ENCODE measurements at places on chromosomes 3 and 15. TPM values are rescaled to one million over a fixed set of nuclear protein-coding genes. Genes with fewer than 3 reads are reported as not detected.

DNA sequence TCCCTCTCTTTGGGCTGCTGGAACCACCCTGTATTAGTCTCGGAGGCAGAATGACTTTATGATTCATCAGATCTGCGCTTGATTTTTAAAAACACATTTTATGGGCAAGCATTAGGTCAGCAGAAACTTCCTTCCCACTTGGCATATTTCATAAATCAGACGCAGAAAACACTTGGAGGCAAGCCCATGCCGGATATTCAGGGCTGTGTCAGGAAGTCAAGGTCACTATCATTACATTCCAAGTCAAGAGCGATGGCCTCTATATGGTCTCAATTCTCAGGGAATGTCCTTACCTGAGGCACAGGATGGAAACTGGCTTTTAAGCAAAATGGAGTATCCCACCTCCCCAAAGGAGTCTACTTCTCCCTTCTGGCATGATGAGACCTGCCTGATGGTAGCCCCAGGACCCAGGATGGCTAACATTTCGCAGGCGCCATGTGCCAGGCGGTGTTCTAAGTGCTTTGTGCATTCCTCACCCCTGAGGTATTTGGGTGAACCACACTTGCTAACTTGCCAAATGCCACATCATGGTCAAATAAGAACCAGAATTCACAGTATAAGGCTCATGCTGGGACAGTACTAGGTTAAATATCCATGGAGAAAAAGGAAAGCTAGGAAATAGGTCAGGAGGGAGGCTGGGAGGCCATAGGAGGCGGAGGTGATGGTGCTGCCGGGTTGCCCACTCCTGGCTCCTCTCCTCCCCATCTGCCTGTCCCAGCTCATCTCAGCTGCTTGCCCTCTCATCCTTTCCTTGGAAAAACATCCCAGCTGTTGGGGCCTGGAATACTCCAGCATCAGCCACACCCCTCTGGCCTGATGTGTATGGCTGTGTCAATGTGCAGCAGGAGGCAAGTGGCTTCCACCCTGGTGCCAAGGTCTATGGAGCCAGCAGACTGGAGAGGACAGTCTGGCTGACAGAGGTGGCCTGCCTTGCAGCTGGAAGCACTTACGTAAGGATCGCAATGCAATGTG is 18.8 kb downstream of the BCL2L10 start:
- DNase-seq, result no peak

DNA sequence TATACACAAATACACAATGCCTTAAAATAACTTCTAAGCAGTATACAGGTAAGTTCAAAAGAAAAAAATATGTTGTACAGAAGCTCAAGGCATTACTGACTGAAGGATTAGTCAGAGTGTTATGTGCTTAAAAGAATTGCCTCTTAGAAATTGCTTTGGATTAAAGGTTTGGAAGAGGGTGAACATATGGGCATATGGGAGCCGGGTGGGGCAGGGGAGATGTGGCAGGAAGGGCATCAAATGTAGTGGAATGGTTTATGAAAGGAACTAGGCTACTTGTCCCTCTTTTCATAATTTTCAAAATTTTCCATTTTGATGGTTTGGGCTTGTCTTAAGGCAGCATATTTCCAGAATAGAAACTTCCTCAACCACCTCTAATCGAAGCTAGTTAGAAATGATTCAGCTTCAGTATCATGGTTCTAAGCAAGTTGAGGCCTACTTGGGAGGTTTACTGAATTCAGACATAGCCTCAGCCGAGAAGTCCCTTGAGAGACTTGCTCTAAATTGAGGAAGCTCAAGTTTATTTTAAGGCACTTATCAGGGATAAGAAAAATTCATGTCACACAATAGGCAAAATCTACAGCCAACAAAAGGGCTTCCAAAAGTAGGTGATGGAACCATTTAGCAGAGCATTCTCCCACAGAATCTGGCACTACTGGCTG is 10.1 kb upstream of the GOLGB1 start:
- DNase-seq, result no peak

DNA sequence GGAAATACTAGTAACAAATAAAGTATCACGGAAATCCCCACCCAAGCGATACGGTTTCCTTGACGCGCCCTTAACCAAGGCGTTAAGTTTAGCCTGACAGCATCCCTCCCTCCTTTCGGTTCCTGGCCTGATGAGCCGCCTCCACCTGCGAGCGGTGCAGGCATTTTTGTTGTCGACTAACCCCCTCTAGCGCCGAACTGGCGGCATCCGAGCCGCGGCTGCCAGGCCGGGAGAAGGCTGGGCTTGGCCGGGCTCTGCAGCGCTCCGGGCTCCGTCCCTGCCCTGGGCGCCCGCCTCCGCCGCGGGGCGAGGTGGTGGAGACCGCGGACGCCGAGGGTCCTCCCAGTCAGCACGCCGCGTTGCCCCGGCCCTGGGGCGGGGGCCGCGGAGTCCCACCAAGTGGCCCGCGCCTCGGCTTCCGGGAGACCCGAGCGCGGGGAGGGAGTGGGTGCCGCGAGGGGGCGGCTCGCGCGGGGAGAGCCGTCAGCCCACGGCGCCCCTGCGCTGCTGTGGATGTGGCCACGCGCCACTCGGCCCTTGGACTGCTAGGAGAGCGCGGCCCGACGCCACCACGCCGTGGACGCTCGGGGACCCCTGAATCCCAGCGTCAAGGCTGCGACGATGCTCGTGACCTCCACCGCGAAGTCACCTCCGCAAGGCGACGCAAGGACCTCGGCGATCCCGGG is 1.1 kb upstream of the EPHA6 start:
- peak; percentile 74 for DNase-seq

DNA sequence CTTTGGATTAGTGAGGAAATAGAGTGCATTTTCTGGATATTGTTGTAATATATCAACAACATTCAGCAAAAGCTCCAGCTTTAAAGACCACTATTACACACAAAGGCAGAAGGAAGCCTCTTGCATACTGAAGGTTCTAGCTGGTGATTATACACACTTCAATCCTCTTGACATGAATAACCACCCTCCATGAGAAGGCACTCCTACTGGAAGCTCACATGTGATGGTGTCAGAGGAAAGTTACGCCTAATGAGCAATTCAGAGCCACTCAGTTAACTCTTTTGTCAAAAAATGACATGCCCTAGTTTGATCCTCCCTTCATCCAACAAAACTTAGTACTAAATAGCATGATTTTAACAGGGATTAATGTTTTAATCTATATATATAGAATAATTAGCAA is 124.6 kb upstream of the LYSMD4 start:
- no peak for DNase-seq

DNA sequence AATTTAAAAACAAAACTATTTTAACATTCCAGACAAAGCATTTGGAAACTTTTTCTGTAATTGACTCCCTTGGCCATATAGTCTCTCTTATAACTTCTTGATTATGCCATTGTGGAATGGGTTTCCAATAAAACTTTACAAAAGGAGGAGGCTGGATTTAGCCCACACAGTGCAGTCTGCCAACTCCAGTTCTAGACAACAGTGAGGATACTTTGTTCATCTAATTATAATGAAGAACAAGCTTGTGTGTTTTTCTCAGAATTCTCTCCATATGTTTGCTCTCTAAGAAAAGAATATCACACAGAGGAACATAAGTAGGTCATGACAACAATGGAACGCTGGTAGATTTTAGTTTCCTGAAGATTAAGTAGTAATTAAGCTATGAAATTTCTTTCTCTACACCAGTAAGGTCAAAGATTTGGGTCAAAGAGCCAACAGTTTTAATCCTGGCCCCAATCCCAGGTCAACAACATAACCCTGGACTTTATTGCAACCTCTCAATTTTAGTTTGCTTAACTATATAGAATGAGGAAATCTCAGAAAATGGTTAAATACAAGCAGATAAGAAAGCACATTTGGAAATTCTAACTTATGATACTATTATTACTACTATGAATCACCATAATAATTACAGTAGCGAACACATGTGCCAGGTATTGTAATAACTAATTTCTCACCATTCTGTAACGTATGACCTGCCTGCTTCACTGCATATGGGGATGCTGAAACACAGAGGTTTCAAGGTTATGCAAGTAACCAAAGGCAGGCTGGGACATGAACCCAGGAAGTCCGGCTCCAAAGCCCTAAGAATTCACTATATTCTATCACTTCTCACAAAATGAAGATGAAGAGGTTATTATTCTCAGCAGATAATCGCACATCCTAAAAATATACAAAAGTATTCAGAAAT is 65.7 kb downstream of the TJP1 start:
- no peak for DNase-seq

DNA sequence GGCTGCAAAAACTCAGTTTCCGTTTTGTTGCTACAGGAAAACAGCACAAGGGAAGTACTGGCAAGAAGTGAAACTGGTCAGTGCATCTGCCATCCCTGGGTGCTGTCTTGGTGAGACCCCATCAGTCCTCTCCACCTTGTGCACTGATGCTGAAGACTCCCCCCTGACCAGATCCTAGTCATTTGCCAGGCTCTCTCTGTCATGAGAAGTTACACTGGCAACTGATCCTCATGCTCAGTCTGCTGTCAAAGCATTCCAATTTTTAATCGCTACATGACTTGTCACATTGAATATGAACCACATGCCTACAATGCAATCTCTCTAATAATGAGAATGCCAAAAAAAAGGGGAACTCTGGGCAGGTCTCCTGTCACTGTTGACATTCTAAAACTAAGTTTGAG is 296.5 kb downstream of the ZIC1 start:
- no peak for DNase-seq

DNA sequence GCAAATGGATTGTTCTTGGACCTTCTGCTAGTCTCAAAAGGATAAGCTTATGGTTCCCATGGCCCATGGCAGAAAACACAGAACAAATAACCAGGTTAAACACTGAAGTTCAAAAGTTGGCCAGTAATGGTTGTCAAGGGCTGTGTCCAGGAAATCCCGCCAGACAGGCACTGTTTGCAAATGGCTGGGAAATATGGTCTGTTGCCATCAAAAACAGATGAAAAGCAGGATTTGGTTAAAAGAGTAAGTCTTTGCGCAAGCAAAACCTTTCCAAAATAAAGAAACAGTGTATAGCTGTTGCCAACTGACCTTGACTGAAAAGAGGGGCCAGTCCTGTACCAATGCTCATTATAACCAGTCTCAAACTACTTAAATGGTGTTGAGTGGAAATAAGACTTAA is 58.6 kb downstream of the WWTR1 start:
- no peak for DNase-seq

DNA sequence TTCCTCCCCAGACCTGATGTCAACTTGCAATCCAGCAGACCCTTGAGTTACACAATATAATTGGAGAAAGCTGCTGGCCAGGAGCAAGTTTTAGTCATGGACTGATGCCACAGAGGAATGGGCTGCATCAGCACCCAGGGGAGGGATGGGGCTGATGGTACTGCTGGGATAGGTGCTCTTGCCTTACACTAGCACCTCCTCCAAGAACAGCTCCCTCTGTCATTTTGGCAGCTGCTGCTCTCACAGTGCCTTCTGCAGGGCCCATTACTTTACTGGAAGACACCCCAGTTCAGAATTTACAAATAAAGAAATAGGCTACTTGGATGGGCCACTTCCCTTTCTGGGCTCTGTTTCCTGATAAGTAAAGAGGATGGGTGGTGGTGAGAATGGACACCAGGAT is 85.3 kb upstream of the RORA start:
- no peak for DNase-seq

Gene TNFAIP8L3
- not detected for total RNA-seq

Gene ALG1L2
- total RNA-seq, result 0.78 TPM

Gene TCF12
- 70.7 TPM for total RNA-seq

Gene FBXW12
- total RNA-seq, result not detected
